Astrocyte (in vitro differentiated cells and primary cell): ENCODE measurements at places on chromosomes 1 and 21. TPM values are rescaled to one million over a fixed set of nuclear protein-coding genes. Genes with fewer than 3 reads are reported as not detected.

DNA sequence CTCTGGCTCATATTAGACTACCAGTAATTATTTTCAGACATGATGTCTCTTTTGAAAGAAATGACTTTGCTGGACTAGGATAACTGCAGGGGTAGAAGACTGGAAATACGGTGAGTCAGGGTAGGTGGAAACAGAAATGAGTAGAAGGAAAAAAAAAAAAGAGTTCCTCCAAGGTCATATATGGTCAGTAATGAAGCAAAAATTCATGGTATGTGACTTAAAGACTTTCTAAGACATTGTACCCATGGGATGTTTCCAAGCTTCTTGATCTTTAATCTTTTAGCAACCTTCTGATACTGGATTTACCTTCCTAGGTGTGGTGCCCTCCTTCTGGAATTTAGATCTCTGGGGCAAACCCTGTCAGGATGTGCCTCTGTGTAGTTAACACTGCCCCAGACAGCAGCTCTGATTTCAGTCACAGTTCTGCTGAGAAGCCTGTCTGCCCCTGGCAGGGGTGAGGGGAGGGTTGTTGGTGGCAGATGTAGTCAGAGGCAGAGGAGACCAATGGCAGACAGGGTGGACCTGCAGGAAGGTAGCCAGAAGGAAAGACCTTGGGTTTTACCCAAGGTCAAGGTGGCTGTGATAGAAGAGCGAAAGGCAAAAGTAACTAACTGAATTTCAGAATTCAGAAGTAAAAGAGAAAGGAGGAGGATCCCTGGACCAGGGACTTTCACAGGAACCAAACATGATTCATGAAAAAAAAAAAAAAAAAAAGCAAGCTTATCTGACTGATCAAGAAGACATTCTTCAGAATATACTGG lies 44.1 kb upstream of the BCL10 start:
- H3K36me3 ChIP-seq = peaks cover 4% of the 10 kb centered on the region
- H3K4me3 ChIP-seq = peak overlapping the region; percentile 9
- peak; percentile 58 for DNase-seq
- peaks cover 62% of the 10 kb centered on the region for H3K4me1 ChIP-seq
- no peaks in the 10 kb centered on the region for H3K27me3 ChIP-seq
- peak overlapping the region; percentile 93 for H3K27ac ChIP-seq

DNA sequence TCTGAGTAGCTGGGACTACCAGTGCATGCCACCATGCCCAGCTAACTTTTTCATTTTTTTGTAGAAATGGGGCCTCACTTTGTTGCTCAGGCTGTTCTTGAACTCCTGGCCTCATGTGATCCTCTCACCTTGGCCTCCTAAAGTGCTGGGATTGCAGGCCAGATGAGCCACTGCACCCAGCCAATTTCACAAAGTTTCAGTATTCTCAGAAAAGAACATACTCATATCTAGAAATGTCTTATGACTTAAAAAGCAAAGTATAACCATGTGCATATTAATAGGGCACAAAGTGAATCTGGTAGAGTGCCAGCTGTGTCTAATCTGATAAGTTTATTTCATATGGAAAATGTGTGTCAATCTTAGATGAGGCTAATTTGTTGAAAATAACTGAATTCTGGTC lies 87.5 kb upstream of the CACYBP start:
- DNase-seq = no peak
- H3K4me3 ChIP-seq = no peak overlapping the region
- H3K27me3 ChIP-seq = no peaks in the 10 kb centered on the region
- H3K4me1 ChIP-seq = no peaks in the 10 kb centered on the region

- H3K4me1 ChIP-seq = peaks cover 18% of the 10 kb centered on the region
- H3K27me3 ChIP-seq = no peaks in the 10 kb centered on the region
- no peak for DNase-seq
Observed at GRCh38 chr1:5941671-5942070, 50.6 kb downstream of the NPHP4 start.

DNA sequence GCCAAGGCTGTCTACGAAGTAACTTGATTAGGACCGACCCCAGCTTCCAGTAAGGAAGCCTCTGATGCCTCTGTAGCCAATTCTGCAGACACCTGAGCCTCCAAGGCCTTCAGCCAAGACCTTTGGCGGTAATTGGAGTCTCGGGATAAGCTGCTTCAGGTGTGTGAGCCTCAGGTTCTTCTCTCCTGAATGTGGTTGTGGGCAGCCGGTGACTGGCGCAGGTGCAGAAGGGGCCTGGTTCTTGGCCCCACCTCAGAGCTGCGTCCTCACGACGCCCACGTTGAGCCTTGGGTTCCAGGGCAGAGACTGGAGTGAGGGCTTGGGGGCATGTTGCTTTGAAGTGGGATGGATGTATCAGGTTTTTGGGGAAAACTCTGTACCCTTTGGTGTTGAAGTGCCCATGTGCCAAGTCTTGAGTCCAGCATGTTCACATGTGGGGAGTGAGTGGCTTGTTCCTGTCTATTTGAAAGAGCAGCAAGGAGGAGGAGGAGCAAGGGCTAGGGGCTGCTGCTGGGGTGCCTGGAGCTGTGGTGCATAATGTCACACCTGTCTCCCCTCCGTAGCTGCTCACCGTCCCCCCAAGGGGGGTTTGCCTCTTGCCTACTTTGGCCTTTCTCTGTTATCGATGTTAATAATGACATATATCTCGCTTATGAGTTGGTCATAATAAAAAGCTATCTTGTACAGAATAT lies 1.4 kb downstream of the PSEN2 start:
- no peak overlapping the region for H3K4me3 ChIP-seq
- peaks cover 3% of the 10 kb centered on the region for H3K27me3 ChIP-seq
- H3K27ac ChIP-seq = no peak overlapping the region

GRCh38 chr1:85315789-85316188 lies 39.4 kb upstream of the BCL10 start:
- H3K4me1 ChIP-seq = peaks cover 58% of the 10 kb centered on the region
- H3K36me3 ChIP-seq = peaks cover 4% of the 10 kb centered on the region
- H3K4me3 ChIP-seq = no peak overlapping the region

GRCh38 chr1:168386949-168387586 lies 106.4 kb downstream of the TBX19 start:
- no peak overlapping the region for H3K4me3 ChIP-seq
- no peaks in the 10 kb centered on the region for H3K4me1 ChIP-seq
- no peak overlapping the region for H3K27ac ChIP-seq
- peak; percentile 53 for DNase-seq

GRCh38 chr1:169906938-169907337 lies 13.2 kb upstream of the SCYL3 start:
- H3K27me3 ChIP-seq = no peaks in the 10 kb centered on the region
- H3K27ac ChIP-seq = no peak overlapping the region
- no peak overlapping the region for H3K4me3 ChIP-seq
- no peak for DNase-seq
- no peaks in the 10 kb centered on the region for H3K36me3 ChIP-seq

- no peak overlapping the region for H3K27ac ChIP-seq
- H3K4me3 ChIP-seq = no peak overlapping the region
- no peaks in the 10 kb centered on the region for H3K27me3 ChIP-seq
- peaks cover 16% of the 10 kb centered on the region for H3K4me1 ChIP-seq
- DNase-seq = no peak
- H3K36me3 ChIP-seq = no peaks in the 10 kb centered on the region
Observed at GRCh38 chr1:219712506-219712905, 99.6 kb upstream of the ZC3H11B start.

DNA sequence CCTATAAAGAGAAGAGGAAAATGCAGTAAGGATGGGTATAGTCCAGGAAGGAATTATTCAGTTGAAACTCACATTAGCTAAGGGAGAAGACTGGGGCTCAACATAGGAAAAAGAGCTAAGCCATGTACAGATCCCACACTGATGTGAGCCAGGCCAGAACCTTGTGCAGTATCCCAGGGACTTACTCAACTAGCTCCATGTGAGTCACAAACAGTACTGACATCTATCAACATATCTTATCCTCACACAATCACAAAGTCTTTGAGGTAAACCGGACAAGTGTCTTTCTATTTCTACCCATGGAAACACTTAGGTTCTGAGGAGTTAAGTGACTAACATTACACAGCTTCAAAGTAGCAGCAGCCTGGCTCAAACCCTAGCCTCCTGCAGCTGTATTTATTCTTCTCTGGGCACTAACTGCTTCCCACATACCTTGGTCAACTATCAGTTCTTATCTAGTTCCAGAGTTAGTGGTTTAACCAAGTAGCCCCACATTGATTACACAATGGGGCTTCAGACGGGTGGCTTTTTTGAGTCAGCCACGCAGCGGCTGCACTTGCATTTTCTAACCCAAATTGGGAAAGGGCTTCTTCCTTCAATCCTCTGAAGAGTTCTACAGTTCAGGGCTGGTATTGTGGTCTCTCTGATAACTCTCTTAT lies 9.5 kb downstream of the CD5L start:
- no peak overlapping the region for H3K27ac ChIP-seq
- H3K36me3 ChIP-seq = no peaks in the 10 kb centered on the region
- no peak overlapping the region for H3K4me3 ChIP-seq
- no peaks in the 10 kb centered on the region for H3K27me3 ChIP-seq
- H3K4me1 ChIP-seq = no peaks in the 10 kb centered on the region

DNA sequence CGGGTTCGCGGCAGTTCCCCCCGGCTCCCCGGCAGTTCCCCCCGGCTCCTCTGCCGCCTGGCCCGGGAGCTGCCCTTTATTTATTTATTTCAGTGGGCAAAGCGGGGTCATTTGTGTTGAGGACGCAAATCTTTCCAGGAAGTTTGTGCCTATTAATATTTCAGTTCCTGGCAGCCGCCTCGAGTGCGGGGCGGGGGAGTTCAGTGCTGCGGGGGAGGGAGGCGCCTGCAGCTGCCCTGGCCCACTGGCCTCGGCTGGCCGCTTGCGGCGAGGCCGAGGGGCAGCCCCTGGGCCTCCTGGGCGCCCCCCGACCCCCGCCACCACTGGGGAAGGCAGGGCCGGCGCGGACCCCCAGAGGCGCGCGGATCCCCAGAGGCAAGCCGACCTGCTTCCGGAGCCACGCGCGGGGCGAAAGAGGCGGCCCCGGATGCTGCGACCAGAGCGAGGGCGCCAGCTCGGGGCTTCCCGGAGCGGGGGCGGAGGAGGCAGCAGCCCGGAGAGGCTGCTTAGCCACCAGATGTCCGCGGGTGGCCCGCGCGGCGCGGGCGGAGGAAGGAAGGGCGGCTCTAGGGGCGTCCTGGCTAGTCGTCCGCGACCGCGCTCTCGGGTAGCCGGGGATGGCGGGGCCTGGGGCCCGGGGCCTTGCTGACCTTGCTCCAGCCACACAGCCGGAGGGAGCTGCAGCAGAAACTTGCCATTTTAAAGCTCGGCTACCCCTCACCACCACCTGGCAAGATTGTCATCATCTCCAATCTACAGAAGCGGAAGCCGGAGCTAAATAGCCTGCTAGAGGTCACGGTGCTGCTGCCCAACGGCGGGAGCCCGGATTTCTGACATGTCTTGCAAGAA lies 48.0 kb downstream of the H3-3A start:
- H3K4me3 ChIP-seq = peak overlapping the region; percentile 63
- H3K4me1 ChIP-seq = peaks cover 16% of the 10 kb centered on the region
- peak; percentile 38 for DNase-seq
- H3K27me3 ChIP-seq = no peaks in the 10 kb centered on the region

DNA sequence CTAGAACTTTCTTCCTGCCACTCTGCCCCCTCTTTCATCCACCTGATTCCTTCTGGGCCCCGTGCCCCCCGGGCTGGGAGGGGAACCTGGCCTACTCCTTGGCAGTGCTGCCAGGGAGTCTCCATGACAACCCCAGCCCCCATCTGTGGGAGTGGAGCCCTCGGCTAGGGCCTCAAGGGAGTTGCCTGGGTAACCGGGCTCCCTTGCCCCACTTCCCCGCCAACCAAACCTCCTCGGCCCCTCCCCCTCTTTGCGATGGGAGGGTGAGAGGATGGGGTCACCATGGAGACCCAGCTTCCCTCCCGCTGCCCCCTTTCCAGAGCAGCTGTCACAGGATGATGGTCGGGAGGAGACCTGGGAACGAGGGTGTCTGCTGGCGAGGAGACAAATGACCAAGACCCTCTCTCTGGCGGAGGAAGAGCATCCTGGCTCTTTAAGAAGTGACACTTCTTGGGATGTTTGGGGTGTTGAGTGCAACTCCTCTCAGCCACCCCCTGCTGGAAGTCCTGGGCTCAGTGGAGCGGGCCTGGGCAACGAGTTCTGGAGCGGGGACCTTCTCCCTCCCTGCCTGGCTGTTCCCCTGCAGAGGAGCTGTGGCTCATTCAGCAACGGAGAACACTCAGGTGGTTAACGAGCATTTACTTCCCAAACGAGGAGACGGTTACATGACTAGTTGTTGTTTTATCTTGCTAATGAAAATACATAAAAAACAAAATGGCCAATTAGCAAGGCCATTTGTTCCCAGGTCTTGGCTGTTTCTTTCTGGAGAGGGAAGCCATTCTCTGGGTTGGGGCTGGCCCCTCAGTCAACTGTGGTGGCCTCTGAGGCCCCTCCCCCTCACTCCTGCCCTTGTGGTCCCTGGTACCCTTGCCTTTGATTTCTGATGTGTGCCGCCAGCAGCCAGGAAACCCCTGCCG lies 82.8 kb downstream of the UBIAD1 start:
- no peak overlapping the region for H3K4me3 ChIP-seq
- H3K4me1 ChIP-seq = no peaks in the 10 kb centered on the region
- H3K27ac ChIP-seq = no peak overlapping the region
- peaks cover 13% of the 10 kb centered on the region for H3K27me3 ChIP-seq
- DNase-seq = no peak

- H3K4me1 ChIP-seq = no peaks in the 10 kb centered on the region
- no peaks in the 10 kb centered on the region for H3K27me3 ChIP-seq
- H3K36me3 ChIP-seq = no peaks in the 10 kb centered on the region
- no peak overlapping the region for H3K27ac ChIP-seq
- no peak overlapping the region for H3K4me3 ChIP-seq
Observed at GRCh38 chr1:198701250-198701649, 62.4 kb downstream of the PTPRC start.

DNA sequence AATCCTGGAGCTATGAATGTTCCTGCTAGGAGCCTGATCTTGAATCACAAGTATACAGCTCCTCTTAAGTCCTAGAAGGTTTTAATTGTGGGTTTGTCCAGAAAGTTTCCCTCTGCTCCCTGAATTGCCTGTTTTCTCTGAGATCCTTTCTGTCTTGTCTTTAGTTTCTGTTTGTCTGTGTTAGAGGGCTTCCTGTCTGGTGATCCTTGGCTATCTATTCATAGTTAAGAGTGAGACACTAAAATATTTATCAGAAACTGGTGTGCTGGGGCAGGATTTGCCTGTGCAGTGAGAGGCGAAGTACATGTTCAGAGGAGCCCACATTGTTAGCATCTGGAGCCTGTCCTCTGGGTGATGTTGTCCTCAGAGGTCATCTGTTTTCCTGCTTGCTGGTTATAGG lies 45.4 kb downstream of the ETS2 start:
- no peaks in the 10 kb centered on the region for H3K27me3 ChIP-seq
- H3K27ac ChIP-seq = peak overlapping the region; percentile 8
- no peak overlapping the region for H3K4me3 ChIP-seq

- peaks cover 2% of the 10 kb centered on the region for H3K27me3 ChIP-seq
- no peaks in the 10 kb centered on the region for H3K36me3 ChIP-seq
- H3K4me1 ChIP-seq = no peaks in the 10 kb centered on the region
- no peak overlapping the region for H3K4me3 ChIP-seq
- DNase-seq = no peak
Observed at GRCh38 chr1:29806646-29807319, 570.5 kb downstream of the PTPRU start.

GRCh38 chr1:30652152-30652841 lies 71.1 kb downstream of the MATN1 start:
- no peak overlapping the region for H3K4me3 ChIP-seq
- H3K27me3 ChIP-seq = peaks cover 9% of the 10 kb centered on the region
- H3K27ac ChIP-seq = no peak overlapping the region
- DNase-seq = no peak
- no peaks in the 10 kb centered on the region for H3K36me3 ChIP-seq

The CLIC4 gene
- 353 and 375 TPM in 2 replicates for total RNA-seq

The SLFNL1 gene
- 0.14 and 0.18 TPM in 2 replicates for total RNA-seq

The CALML6 gene
- total RNA-seq = 0.91 and 1.4 TPM in 2 replicates

The SLC25A34 gene
- total RNA-seq = 0.73 and 1.0 TPM in 2 replicates

The LRRC39 gene
- total RNA-seq = 0.22 and 0.57 TPM in 2 replicates

The SLC9C2 gene
- 0.54 TPM in 1 of 2 replicates, not detected in the other for total RNA-seq
